ENCODE measurements at places on chromosomes 2 and 18.
A peak's percentile ranks its signal among the peaks of the same experiment; 100 is the strongest.

DNA sequence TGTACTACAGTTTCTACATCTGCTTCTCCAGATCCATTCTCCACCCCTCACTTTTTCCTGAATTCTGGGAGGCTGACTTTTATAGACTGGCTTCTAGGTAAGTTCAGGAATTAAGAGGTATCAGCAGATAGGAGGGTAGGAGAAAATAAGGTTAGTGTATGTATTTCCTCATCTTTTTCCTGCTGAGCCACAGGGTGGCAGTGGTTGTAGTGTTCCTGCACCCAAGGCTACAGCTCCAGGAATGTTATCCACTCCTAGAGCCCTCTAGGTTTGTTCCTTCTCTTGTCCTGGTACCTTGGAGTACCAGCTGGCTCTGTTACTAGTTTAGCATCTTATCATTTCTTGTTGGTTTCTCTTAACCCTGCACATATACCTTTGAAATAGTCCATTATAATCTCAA is 40.7 kb upstream of the C2orf66 start:
- peak; percentile 0 for DNase-seq

DNA sequence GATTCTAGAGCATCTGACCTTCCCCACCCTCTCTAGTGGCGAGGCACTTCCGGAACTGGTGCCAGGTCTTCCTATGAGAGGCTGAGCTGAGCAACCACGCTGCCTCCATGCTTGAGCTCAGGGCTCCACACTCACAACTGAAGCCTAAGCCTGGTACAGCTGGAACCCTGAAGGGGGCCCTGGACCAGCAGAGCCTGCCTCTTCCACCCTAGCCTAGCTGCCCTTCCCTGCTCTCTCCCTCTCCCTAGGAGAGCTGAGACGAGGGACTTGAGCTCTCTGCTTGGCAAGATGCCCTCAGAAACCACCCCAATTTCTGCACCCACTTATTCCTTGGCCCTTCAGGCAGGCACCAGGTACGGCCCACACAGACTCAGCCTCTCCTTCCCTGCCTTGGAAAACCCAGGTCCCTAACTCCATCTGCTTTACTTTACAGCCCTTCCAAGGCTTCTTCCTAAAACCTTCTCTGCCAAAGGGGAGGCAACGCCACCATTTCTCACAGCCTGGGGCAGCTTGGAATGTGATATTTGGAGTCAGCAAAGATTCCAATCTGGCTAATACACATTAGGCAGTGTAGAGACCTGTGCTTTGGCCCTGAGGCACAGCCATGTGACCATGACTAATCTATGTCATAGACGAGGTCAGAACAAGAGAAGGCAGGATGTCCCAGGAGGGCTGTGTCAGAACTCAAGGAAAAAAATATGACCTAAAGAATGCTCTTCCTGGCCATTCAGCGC is 18.8 kb downstream of the COX7A2L start:
- DNase-seq = no peak

DNA sequence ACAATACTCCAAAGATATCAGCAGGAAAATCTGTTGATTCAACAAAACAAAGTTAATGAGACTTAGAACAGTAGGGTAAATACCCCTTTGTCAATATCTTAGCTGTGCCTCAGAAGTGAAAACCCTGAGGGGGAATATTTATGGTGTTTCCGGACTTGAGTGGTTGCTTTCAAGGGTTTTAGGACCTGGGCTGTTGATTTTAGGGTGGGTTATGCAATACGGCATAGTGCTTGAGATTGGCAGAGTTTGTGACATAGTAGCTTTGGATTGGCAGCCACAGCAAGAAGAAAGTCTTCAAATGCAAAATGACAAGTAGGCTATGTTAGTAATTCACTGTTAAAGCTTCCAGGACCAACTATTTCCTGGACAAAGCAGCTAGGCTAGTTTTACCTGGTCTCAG is 826.3 kb upstream of the CDH2 start:
- DNase-seq = peak; percentile 10

- DNase-seq = peak; percentile 71
Observed at GRCh38 chr2:219452361-219453317, 18.0 kb downstream of the SPEG start.

DNA sequence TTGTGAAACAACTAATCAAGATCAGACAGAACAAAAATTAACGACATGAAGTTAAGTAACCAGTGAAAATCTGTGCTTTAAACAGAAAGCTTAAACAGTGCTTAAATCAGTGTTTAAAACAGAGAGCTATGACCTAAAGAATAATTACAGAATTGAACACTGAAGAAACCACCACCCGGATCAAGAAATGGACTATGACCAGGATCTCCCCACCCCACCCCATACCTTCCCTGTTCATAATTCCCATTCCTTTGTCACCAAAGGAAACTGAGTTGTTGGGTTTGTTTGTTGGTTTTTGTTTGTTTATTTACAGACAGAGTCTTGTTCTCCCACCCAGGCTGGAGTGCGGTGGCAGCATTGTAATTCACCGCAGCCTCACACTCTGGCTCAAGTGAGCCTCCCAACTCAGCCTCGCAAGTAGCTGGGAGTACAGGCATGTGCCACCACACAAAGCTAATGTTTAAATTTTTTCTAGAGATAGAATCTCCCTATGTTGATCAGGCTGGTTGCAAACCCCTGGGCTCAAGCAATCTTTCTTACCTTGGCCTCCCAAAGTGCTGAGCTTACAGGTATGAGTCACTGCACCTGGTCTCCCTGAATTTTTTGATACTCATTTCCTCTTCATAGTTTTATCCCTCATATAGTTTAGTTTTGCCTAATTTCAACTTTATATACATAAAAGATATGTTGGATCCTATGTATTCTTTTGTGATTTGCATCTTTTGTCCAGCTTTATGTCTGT is 8.2 kb upstream of the ALPG start:
- no peak for DNase-seq

DNA sequence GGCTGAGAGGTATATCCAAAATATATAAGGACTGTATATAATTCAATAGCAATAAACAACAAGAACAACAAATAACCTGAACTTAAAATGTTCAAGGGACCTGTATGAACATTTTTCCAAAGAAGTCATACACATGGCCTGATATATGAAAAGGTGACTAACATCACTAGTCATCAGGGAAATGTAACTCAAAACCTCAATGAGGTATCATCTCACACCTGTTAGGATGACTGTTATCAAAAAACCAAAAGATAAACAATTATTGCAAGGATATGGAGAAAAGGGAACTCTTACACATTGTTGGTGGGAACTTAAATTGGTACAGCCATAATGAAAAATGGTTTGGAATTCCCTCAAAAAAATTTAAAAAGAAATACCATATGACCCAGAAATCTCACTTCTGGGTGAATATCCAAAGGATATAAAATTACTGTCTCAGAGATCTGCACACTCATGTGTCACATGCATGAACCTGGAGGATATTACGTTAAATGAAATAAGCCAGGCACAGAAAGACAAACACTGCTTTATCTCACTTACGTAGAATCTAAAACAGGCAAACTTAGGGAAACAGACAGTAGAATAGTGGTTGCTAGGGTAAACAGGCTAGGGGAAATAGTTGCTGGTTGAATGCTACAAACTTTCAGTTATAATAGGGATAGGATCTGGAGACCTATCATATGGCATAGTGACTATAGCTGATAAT is 334.5 kb upstream of the MMADHC start:
- DNase-seq = no peak

GRCh38 chr2:113754160-113754559 is 2.3 kb downstream of the SLC35F5 start:
- DNase-seq = no peak

GRCh38 chr2:74632209-74632938 is 15.8 kb downstream of the M1AP start:
- DNase-seq = no peak

GRCh38 chr2:44203542-44203941 is 34.9 kb downstream of the PPM1B start:
- DNase-seq = no peak

DNA sequence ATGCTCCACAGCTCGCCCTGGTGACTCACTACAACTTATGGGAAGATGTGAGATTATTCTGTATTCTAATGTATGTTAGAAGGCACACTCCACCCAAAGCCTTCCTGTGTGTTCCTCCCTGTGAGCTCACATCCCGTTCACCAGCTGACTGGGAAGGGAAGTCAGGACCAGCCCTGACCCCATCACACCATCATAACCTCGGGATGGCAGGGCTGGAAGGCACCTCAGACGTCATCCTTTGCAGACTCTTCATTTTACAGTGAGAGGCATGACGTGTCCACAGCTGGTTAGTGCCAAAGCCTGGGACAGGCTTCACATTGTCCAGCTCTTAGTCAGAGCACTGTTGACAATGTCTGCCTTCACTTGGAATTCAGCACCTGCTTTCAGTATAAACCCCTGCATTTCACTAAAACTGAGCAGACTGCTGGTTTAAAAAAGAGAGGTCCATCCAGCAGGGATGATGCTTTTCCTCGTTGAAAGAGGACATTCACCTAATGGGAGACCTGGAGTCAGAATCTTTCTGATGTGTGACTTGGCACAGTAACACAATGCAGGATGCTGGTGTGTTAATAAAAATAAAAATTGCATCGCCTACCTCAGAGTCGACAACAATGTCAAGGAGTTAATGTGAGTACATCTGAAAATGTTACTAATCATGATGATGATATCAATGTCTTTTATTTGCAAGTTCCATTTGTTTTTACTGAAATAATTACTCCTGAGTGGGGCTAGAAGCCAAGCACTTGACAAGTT is 418.0 kb upstream of the TNP1 start:
- DNase-seq = no peak

DNA sequence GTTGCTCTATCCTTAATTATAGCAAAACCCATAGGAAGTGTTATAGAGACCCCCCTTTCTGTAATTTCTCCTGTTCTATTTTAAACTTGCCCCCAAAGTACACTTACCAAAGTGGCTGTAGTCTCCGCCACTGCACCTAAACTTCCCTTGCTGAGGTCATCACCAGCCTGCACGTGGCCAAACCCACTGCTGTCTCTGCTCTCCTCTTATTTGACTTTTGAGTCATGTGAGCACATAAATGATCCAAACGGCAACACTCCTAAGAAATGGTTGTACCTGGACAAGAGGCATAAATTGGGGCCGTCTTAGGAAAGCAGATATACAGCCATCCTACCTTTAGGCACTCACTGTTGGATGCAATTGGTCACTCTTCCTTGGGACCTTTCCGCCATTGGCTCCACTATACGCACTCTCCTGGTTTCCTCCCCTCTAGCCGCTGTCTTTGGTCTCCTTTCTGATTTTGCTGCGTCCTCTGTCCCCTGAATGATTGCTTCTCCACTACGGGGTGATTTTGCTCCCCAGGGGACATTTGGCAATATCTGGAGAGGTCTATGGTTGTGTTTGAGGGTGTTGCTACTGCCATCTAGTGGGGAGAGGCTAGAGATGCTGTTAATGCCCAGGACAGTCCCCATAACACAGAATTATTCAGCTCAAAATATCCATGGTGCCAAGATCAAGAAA is 19.2 kb upstream of the IL36G start:
- DNase-seq = peak; percentile 18

GRCh38 chr2:9069543-9069942 is 66.1 kb upstream of the MBOAT2 start:
- peak; percentile 6 for DNase-seq

DNA sequence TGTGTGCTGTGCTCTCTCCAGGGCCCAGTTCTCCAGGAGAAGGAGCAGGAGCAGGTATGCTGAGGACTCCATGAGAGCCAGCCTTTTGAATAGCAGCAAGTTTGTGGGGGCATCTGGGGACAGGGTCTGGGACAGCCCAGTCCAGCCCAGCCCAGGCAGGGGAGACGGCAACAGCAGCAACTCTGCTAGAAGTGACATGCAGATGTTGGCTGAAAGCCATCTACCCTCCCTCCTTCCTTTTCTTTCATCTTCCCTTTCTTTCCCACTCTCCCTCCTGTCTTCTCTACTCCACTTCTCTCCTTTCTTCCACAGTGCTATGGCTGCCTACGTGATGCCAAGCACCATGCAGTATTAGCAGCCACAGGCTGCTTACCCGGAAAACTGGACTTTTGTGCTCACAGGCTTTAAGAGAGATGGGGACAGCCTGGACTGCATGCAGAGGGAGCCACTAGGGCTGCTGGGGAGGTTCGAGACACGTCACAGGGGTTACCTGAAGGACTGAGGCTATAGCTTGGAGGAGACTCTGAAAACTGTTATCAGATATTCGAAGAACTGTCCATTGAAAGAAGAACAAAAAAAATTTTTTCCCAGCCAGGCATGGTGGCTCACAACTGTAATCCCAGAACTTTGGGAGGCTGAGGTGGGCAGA is 23.8 kb upstream of the YWHAQ start:
- DNase-seq = no peak

- no peak for DNase-seq
Observed at GRCh38 chr2:189522435-189523151, 58.0 kb downstream of the SLC40A1 start.

DNA sequence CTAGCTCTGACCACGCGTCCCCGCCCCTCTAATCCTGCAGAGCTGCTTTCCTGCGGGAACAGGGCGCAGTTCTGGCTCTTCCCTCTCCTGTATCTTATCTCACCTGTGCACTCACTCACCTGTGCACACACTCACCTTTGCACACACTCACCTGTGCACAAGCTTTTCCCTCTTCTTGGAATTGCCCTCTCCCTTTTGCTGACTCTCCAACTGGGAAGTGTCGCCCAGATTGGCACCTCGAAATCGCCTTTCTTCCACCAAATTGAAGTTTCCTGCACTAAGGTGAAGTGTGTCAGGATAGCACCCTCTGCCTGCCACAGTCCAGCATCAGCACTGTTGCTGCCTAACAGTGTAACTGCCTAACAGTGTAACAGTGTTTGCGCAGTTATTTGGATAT is 566 bp upstream of the CMPK2 start:
- DNase-seq = peak; percentile 65

- DNase-seq = no peak
Observed at GRCh38 chr2:226661789-226662545, 137.7 kb downstream of the IRS1 start.

- DNase-seq = no peak
Observed at GRCh38 chr2:73292906-73293533, 328 bp downstream of the EGR4 start.

DNA sequence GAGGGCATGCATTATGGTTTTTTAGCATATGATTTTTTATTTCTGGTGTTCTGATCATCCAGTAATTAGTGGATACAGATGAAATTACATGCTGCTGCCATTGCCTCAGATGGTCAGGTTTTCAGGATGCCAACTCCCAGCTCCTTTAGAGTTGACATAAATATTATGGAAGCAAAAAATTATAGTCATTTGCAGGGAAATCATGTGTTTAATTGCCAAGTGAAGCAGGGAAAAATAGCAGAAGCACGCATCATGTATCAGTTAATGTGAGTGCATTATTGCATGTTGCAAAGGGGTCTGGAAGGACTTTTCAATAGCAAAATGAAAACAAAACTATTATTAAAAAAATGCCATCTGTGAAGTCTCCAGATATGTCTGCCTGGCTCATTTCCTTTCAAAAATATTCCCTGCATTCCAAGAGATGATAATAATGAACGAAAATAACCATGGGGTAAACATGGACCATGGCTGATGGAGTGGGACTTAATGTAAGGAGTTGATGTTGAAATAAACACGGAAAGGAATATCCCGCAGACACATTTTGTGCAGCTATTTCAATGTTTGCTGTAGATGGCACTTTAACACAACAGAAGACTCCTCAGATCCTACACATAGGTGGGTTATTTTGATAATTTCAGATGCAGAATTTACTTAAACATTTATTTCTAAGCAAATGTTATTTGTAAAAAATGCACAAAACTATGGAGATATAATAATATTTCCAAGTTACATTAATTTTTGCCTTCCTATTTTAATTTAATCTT is 87.7 kb upstream of the DYNAP start:
- DNase-seq = no peak

- DNase-seq = peak; percentile 64
Observed at GRCh38 chr2:63050334-63051041, at the start of gene OTX1. Gene OTX1, plus strand, starts transcription at chr2:63050830. Its CDS starts 2,161 bp downstream, at chr2:63052991.

Data from NCI-H1092 treated with DMSO at 0.1 percent for 48 hours (cell line).